Mesenteric fat pad (tissue), 1 donor: ENCODE measurements at places on chromosomes 12 and 14. TPM values are rescaled to one million over a fixed set of nuclear protein-coding genes. Genes with fewer than 3 reads are reported as not detected.

SYCP3 gene
- not detected for total RNA-seq

NAP1L1 gene
- 435 TPM for total RNA-seq

OTX2 gene
- total RNA-seq: not detected

AHNAK2 gene
- total RNA-seq: 15.7 TPM

KHNYN gene
- 41.4 TPM for total RNA-seq

TMEM179 gene
- total RNA-seq: not detected

TOMM20L gene
- total RNA-seq: not detected

RAD51AP1 gene
- total RNA-seq: 1.1 TPM

EIF2S3B gene
- 0.45 TPM for total RNA-seq

NOXRED1 gene
- total RNA-seq: 0.29 TPM

GLI1 gene
- total RNA-seq: 0.13 TPM

GPRC5A gene
- total RNA-seq: 41.5 TPM

SLC7A7 gene
- 25.5 TPM for total RNA-seq

NFE2 gene
- 4.9 TPM for total RNA-seq

CCDC38 gene
- total RNA-seq: not detected

TMTC1 gene
- 107 TPM for total RNA-seq

APOF gene
- total RNA-seq: not detected

FGF23 gene
- not detected for total RNA-seq

SERPINA12 gene
- total RNA-seq: not detected

SHMT2 gene
- total RNA-seq: 62.3 TPM

NEUROD4 gene
- total RNA-seq: not detected

TAS2R30 gene
- 4.1 TPM for total RNA-seq

MIP gene
- total RNA-seq: not detected

TPPP2 gene
- not detected for total RNA-seq

LRRC10 gene
- not detected for total RNA-seq

KSR2 gene
- not detected for total RNA-seq

RFLNA gene
- not detected for total RNA-seq

B4GALNT3 gene
- 0.61 TPM for total RNA-seq

FITM1 gene
- total RNA-seq: 0.58 TPM

P2RX2 gene
- not detected for total RNA-seq

RNASE7 gene
- 0.39 TPM for total RNA-seq

JAG2 gene
- 25.1 TPM for total RNA-seq

CD69 gene
- total RNA-seq: 11.9 TPM

FAM90A1 gene
- 0.48 TPM for total RNA-seq

SLC25A21 gene
- not detected for total RNA-seq

KLRB1 gene
- total RNA-seq: 0.39 TPM

KRT71 gene
- not detected for total RNA-seq

TSHR gene
- 0.39 TPM for total RNA-seq

NPFF gene
- total RNA-seq: not detected

SLC5A8 gene
- total RNA-seq: not detected

IL26 gene
- not detected for total RNA-seq

POTEM gene
- total RNA-seq: not detected

CATSPERB gene
- 2.0 TPM for total RNA-seq

RDH5 gene
- total RNA-seq: 123 TPM

MGST1 gene
- 1,962 TPM for total RNA-seq

REP15 gene
- total RNA-seq: 2.3 TPM

MED6 gene
- 24.7 TPM for total RNA-seq

MYBPC1 gene
- total RNA-seq: not detected
